ENCODE measurements at places on chromosomes 4 and X. TPM values are rescaled to one million over a fixed set of nuclear protein-coding genes. Genes with fewer than 3 reads are reported as not detected.

The ARHGAP36 gene
- polyA plus RNA-seq, result not detected

The GAGE12G gene
- not detected for polyA plus RNA-seq

The ARMCX2 gene
- polyA plus RNA-seq, result 8.4 TPM

The IQSEC2 gene
- 13.1 TPM for polyA plus RNA-seq

The ADH4 gene
- 5.4 TPM for polyA plus RNA-seq

The AVPR2 gene
- 7.1 TPM for polyA plus RNA-seq

The ETNPPL gene
- polyA plus RNA-seq, result 0.07 TPM

Data from adipose tissue (tissue), 3 donors.